NCI-H2227 treated with DMSO at 0.1 percent for 48 hours (cell line): ENCODE measurements at places on chromosomes 3 and 15.

- no peak for DNase-seq
These were observed 472.8 kb downstream of the SHQ1 start for GRCh38 chr3:72375237-72376076.

- DNase-seq: no peak
These were observed 5.4 kb downstream of the CRABP1 start for GRCh38 chr15:78345396-78346125.

- no peak for DNase-seq
These were observed 64.0 kb downstream of the DPH6 start for GRCh38 chr15:35481992-35482391.

- DNase-seq: no peak
These were observed 35.6 kb upstream of the NDUFB4 start for GRCh38 chr3:120560304-120561250.

GRCh38 chr3:178527981-178528380 lies 8.3 kb upstream of the KCNMB2 start:
- DNase-seq: no peak

GRCh38 chr15:85839643-85840042 lies 44.9 kb upstream of the KLHL25 start:
- DNase-seq: no peak

- DNase-seq: peak; percentile 19
These were observed 10.7 kb downstream of the H1-8 start for GRCh38 chr3:129553719-129554118.

DNA sequence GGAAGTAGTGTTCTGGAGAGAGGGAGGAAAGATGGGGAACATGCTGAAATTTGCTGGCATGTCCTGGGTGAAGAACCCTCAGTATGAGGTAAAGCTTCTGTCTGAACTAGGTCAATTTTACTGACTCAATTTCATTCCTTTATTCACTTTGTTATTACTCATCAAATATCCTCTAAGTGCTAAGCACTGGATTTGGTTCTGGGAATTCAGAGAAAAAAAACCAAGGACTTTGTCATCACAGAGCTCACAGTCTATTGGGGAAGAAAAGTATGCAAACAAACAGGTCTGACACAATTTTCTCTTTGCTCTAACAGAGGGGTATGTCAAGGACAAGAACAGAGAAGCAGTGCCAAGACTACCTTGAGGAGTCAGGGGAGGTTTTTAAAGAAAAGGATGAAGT lies 68.0 kb downstream of the TFG start:
- DNase-seq: no peak

- DNase-seq: no peak
These were observed 46.1 kb downstream of the SOX2 start for GRCh38 chr3:181757694-181758306.

- DNase-seq: no peak
These were observed 96.3 kb upstream of the CHRM5 start for GRCh38 chr15:33871980-33872379.

DNA sequence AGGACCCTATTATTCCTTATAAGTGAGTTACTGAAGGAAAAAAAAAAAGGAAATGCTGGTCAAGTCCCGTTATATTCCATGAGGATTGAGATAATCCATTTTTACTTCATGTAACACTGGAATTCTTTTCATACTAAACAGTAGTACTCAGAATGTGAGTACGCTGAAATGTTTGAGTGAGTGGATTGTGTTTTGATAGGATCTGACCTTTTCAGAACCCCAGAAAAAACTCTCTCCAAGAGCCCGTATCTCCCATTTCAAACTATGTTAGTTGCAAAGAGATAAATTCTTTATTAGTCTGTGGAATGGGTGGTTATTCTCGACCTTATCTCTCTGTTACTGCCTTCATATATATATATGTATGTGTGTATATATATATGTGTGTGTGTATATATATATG lies 2.5 kb upstream of the LPP start:
- no peak for DNase-seq

DNA sequence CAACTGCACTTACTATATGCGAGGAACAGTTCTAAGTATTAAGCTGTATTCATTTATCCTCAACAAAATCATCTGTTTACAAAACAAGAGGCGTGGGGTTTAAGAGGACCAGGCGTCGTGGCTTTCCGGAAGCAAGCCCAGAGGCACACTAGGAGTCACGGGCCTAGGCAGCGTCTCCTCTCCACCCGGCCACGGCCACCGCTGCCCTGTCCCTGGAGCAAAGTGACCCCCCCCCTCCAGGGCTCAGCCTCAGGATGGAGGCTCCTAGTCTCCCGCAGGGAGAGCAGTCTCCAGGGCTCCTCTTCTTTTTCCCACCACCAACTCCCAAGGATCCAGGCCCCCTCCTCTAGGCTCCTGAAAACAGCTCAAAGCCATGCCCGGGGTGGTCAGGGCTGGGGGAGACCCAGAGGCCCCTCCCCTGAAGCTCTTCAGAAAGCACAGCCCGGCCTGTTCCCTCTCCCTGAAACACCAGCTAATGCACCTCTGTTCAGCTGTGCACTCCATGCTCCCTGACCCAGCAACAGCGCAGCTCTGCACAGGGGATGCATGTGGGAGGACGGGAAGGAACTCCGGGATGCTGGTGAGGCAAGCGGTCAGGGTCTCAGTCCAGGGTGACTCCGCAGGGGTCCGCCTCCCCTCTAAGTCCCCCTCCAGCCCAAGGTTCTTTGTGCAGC lies 16.8 kb downstream of the TNK2 start:
- DNase-seq: no peak

GRCh38 chr3:88713233-88713691 lies 394.2 kb upstream of the EPHA3 start:
- DNase-seq: no peak

DNA sequence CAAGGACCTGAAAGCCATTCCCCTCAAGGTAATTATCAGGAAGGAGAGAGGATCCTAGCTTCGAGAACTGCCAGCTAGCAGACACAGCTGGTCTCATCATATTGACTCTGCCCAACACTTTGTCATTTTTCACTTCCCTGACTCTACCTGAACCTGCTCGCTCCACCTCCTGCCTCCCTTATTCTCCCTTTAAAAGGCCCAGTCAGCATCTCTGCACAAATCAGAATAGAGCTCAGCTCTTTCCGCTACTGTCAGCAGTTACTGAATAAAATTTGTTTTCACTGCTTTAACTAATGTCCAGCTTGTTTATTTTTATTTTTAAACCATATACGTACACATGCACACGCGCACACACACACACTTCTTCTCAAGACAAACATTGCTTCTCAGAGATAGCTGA lies 57.2 kb upstream of the MCF2L2 start:
- no peak for DNase-seq

- DNase-seq: no peak
These were observed 166.4 kb downstream of the ATG7 start for GRCh38 chr3:11438646-11439045.

DNA sequence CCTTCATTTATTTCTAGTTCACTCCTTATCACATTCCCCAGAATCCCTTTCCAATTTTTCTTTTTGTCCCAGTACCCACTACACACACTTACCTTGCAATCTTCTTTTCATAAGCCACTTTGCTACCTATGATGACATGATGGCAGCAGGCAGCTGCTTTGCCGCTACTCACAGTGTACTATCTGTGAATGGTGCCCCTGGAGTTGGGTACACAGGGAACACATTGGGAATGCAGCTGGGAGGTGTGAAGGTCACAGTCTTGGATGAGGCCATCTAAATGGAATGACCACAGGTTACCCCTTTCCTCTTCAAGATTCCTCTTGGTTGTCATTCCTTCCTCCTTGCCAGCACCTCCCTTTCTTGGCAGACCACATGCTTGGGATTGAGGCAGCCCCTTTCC lies 20.8 kb upstream of the TNIK start:
- no peak for DNase-seq

- DNase-seq: peak; percentile 44
These were observed 78.0 kb upstream of the SLC25A36 start for GRCh38 chr3:140863580-140864009.

DNA sequence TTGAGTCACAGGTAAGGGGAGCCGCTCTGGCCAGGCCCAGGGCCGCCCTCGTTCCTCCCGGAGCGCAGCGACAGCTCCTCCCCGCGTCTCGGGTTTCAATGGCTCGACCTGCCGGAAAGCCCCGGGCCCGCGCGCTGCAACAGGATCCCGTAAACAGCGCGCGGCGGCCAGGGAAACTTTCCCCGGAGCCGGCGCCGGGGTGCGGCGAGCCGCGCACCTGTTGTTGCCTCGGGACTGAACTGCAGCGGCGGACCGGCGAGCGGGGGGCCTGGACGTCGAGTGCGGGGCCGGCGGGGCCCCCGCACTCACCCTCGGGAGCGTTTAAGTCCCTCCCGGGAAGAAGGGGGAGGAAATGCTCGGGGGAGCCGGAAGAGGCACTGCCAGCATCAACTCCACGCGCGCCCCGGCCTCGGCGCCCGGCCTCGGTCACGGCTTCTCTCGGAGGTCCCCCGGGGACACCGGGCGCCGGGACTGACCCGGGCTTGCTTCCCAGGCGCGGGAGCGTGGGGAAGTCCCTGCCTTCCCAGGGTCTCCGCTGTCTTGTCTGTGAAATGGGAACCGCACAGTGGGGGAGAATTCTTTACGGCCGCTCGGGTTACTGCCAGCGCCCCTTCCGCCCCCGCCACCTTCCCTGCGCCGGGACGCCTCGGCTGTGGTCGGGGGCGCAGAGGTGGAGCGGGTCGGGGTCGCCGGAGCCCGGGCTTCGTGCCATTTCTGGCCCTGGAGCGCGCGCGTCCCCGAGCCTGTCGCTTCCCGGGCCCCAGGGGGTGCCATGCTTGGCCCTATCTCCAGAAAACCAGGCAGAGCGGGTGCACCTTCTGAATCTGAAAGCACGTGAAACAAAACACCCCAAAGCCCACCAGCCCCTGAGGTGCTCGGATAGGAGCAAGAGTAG lies 7.5 kb upstream of the PGPEP1L start:
- no peak for DNase-seq
